ENCODE measurements at places on chromosomes 6 and 20.

DNA sequence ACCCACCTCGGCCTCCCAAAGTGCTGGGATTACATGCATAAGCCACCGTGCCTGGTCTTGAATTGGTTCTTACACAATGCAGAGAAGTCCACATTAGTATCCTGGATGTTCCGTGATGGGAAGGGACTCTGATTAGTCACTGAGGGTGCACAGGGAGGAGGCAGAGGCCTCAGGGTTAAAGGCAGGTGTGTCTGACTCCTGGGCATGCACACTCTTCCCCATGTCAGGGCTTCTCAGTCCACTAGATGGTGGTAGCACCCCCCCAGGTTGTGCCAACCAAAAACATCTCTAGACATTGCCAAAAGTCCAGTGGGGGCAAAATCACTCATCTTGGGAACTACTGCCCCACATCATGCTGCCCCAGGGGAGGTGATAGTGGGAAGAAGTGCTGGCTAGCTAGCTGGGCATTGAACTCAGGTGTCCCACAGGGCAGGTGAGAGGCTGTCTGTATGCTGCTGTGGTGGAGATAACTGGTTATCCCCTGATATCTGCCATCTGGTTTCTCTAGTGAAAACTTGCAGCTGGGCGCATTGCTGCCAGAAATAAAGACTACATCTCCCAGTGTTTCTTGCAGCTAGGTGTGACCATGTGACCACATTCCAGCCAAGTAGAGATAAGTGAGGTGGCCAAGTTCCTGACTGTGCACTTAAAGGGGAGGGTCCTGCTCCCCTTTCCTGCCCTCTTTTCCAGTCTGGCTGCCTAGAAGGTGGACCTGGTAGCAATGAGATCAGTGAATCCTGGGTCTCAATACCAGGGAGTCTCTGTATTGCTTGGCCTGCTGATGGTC, 8.4 kb upstream of the NSFL1C start:
- DNase-seq, result no peak

DNA sequence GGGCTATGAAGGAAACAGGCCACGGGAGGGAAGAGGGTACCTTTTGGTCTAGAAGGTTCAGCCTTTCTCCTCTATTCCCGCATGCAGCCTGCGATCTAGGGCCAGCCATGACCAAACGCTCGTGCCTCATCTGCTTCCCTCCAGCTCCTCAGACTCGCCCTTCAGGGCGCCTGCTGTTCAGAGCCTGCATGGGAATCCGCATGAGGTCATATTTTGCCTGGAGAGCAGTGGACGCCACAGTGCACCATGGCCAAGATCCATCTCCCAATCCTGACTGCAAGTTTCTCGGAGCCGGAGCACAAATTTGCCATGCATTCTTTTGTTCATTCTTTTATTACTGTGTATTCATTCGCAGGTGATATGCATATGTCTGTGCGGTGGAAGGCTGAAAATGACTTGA, 608.1 kb downstream of the QKI start:
- no peak for DNase-seq

- DNase-seq, result no peak
These were observed 34.6 kb upstream of the PNPLA1 start for GRCh38 chr6:36235309-36235708.

- DNase-seq, result no peak
These were observed 41.0 kb downstream of the SLC9A8 start for GRCh38 chr20:49853640-49854039.

GRCh38 chr6:35086282-35086632, 54.9 kb downstream of the TCP11 start:
- no peak for DNase-seq

DNA sequence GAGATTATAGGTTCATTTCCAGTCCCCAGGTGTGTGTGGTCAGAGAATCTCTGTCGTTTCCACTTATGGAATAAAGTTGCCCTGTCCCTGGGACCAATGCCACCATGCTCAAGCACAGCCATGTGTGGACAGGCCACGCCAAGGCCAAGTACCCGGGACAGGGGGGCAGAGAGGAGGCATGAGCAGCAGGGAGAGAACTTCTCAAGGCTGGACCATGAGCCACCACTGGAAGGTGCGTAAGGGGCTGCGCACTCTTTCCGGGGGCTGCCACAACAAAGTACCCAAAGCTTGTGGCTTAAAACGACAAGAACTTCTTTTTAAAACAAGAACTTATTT, 209.2 kb upstream of the KCNQ5 start:
- no peak for DNase-seq

DNA sequence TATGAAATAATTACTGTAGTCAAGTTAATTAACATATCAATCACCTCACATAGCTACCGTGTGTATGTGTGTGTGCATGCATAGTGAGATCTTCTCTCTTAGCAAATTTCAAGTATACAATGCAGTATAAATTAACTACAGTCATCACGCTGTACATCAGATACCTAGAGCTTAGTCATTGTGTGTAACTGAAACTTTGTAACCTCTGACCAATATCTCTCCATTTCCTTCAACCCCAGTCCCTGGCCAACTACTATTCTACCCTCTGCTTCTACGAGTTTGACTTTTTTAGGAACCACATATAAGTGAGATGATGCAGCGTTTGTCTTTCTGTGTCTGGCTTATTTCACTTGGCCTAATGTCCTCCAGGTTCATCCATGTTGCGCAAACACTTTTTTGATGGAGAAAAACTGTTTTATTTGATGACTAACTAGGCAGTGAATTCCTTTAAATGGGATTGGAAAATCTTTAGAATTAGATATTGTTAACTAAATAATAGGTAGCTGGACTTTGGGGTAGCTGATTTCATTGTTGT, 459.5 kb downstream of the DHX35 start:
- DNase-seq, result no peak

GRCh38 chr6:163965426-163966348, 551.2 kb downstream of the QKI start:
- no peak for DNase-seq

DNA sequence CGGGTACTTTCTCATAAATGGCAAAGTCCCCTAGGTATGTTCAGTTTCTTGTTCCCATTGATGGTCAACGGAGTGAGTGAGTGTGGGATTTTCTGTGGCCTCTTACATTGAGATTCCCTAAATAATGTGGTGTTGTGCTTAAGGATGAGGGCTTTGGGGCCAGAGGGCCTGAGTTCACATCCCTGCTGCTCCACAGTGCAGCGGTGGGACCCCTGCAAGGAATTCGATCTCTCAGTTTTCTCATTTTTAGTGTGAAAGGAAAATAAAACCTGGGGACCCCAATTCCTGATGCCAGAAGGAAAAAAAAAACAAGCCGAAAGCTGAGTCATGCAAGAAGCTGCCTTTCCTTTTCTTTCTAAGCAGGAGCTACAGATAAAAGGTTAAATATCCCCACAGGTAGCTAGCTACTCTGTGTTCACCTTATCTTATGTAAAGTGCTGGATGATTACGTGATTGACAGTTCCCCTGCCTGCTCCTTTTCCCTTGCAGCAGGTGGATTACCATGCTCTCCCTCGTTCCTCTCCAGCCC, 120.2 kb upstream of the CLDN20 start:
- no peak for DNase-seq

GRCh38 chr6:111769365-111770152, 103.7 kb downstream of the FYN start:
- DNase-seq, result no peak

- no peak for DNase-seq
These were observed 4.6 kb downstream of the UNC93A start for GRCh38 chr6:167295495-167296292.

- peak; percentile 27 for DNase-seq
These were observed 531.3 kb upstream of the JAG1 start for GRCh38 chr20:11204926-11205768.

GRCh38 chr6:128492386-128492785, 28.0 kb downstream of the PTPRK start:
- no peak for DNase-seq

DNA sequence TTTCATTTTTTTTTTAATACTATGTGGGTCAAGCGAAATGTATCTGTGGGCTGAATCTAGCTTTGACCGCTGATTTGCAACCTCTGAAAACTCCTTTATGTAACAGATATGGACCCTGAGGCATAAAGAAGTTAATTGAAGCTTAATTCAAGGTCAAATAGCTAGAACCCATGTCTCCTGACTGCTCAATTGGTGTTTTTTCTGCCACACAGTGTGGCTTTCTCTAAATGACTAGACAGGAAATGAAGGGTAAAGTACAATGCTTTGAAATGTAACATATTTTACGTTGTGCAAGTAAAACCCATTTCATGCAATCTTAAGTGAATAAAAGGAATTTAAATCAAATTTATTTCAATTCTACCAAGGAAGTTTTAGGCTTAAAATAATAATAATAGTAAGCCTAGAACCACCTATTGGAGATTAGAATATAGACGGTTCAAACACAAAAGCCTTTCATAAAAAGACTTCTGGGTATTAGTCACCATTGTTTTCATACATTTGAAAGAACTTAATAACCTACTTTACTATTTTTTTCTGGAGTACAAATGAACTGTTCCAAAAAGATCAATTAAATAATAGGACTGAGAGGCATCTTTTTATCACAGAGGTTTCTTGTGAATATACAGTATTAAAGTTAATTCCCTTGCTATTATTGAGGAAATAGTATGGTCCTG, 279.8 kb downstream of the EPHA7 start:
- no peak for DNase-seq

DNA sequence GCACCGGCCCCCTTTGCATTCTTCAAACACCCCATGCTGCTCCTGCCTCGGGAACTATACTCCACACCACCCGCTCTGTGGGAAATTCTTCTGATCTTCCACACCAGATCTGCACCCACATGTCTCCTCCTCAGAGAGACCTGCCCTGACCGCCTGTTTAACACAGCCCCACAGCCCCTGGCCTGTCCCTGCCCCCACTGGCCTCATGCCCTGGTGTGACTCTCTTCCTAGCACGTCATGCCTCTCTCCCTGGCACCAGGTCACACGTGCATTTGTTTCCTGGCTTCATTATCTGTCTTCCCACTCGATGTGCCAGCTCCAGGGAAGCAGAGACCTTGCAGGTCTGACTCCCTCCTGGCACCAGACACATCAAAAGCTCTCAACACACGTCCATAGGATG, 79.6 kb downstream of the ANKRD60 start:
- no peak for DNase-seq

DNA sequence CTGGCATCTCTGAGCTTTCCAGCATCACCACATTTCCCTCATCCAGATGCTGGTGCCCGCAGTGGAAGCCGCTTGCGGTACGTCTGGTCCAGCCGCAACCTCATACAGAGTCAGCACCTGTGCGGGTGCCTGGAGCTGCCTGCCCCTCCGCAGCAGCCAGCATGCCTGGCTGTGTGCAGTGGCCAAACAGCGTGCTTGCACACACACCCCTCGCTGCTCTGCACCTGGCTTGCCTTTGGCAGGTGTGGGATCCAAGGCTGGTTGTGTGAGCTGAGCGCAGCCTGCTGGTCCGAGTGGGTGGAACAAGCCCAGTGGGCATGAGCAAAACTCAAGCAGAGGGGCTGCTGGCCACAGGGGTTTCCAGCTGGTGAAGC, 3.1 kb upstream of the HINT3 start:
- no peak for DNase-seq

- no peak for DNase-seq
These were observed 17.5 kb downstream of the KIF16B start for GRCh38 chr20:16555754-16556153.

DNA sequence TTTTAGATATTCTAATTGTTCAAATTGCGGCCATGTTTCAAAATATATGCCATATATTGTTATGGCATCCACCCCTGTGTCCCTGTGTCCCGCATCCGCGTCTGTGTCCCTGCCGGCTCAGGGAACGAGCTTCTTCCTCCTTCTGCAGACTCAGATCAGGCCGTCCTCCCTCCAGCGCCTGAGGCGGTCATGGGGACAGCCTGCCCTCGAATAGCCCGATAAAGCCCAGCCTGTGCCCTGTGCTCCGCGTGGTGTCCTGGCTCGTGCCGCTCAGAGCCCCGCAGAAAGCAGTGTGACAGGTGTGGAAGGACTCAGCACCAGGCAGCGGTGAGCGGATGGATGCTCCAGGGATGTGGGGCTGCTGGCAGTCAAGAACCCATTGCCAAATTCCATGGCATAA, 663.4 kb upstream of the DEFB115 start:
- no peak for DNase-seq

- DNase-seq, result no peak
These were observed 405.9 kb upstream of the BTBD3 start for GRCh38 chr20:11511821-11512220.

- DNase-seq, result no peak
These were observed 212.1 kb downstream of the ARID1B start for GRCh38 chr6:156989159-156989806.

GRCh38 chr6:147586044-147586443, 77.6 kb downstream of the SAMD5 start:
- DNase-seq, result no peak

GRCh38 chr6:20338156-20338555, 63.5 kb upstream of the E2F3 start:
- DNase-seq, result no peak

DNA sequence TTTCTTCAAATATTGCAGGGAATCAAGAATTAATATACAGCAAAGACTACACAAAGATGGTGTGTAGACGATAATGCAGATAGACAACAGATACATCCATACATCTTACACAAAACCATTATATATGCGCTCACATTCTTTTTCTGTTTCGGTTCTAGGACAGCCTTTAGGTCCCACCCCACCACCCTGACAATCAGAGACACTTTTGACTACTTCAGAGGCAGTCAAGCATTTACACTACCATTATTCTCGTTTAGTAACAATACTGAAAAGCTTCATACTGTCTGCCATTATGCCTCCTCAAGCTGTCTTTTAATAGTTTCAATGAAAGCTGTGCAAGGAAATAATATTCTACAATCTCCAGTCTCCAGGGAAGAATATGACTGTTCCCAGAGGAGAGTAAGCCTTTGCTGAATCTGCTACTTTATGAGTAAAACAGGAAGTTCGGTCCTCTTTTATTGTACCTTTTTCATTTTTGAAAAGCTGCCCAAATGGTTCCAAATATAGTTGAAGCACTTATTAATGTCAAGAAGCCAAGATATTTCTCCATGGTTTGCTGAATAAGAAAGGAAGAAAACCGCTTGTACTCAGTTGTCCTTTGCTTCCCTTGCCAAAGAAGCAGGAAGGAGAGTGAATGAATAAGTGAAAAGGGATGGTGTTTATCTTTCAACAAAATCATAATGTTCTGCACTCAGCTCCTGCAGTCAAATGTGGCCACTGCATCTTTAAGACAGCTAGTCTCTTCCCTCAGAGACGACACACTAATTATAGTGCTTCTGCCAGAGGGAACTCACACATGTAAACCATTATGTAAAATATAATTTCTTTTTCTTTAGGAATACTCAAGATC, 468.3 kb downstream of the CDC5L start:
- DNase-seq, result no peak

All from T-helper 2 cell (primary cell).